ENCODE measurements at places on chromosomes 1 and 21.

- DNase-seq: no peak
These were observed 10.0 kb downstream of the ARF1 start for GRCh38 chr1:228092342-228093049.

- DNase-seq: no peak
These were observed 75.0 kb upstream of the C8B start for GRCh38 chr1:57040811-57041210.

DNA sequence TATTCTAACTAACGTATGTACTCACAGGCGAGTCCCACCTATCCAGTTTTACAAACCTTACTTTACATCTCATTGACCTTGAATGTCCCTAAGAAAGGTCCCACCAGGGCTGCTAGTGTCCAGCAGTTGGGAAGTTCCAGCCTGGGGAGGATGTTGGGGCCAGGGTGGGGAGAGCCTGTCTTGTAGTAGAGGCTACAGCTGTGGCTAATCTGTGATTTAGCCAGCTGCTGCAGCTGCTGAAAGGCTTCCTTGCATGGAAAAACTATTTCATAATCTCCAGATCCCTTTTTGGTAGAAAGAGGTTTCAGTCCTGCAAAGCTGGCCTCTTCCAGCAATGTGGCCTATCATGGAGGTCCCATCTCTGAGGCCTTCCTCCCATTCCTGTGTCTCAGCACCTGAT, 23.1 kb downstream of the TNN start:
- no peak for DNase-seq

DNA sequence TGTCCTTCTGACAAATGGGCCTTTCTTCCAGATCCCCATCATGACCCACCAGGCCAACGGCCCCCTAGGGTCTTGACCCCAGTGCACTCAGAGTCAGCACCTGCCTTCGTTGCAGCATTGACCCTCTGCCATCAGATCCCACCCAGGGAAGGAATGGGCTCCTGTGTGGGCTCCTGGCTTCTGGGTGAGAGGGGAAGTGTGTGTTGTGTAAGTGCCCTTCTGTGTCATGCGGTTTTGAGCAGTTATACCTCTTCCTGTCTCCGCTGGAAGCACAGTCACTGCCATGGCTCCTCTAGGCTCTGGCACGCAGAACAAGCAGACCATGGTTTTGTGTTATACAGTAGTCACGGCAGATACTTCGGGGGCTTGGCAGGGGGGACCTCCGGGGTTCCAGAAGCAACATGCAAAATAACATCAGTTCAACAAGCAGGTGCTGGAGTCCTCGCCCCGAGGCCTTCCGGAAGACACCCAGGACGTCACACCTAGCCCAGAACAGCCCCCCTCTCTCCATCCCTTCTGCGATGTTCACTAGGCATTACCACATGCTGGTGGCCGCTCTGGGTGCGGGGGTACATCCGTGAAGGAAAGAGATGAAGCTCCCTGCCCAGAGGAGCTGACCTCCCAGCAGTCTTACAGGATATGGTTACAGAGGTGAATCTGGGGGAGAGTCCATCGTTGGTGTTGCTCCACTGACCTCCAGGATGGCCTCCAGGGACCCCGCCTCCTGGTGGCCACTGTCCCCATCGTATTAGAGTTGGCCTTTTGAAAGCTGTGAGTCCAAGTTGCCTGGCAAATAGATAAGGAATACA, 17.4 kb upstream of the KCNAB2 start:
- DNase-seq: no peak

DNA sequence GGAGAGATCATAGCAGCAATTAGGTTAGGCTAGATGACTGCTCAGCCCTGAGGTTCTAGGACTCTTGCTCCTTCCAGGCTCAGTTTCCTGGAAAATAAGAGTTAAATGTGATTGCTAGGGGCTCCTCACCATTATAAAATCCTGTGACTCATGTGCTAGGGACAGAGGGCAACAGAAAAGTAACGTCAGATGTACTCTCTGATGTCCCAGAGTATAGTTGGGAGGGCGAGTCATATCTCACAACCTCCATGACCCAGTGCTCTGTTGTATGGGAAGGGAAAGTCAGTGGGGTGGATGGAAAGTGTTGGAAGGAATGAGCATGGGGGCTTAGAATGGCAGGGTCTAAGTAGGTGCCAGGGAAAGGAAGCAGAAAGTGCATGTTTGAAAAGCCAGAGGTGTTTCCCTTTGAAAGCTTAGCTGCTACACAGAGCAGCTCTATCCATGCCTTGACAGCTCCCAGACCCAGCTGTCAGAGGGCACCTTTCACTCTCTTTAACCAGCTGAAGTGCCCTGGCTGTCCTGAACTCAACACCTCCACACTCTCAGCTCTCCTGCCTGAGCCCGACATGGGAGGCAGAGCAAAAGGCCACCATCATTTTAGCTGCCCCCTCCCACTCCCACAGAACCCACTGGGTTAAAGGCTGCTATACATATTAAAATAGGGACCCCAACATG, 11.6 kb downstream of the GJA5 start:
- DNase-seq: no peak

- no peak for DNase-seq
These were observed 376.4 kb upstream of the LRRC7 start for GRCh38 chr1:69191335-69191734.

GRCh38 chr1:224300346-224300745, 29.6 kb downstream of the NVL start:
- DNase-seq: no peak

DNA sequence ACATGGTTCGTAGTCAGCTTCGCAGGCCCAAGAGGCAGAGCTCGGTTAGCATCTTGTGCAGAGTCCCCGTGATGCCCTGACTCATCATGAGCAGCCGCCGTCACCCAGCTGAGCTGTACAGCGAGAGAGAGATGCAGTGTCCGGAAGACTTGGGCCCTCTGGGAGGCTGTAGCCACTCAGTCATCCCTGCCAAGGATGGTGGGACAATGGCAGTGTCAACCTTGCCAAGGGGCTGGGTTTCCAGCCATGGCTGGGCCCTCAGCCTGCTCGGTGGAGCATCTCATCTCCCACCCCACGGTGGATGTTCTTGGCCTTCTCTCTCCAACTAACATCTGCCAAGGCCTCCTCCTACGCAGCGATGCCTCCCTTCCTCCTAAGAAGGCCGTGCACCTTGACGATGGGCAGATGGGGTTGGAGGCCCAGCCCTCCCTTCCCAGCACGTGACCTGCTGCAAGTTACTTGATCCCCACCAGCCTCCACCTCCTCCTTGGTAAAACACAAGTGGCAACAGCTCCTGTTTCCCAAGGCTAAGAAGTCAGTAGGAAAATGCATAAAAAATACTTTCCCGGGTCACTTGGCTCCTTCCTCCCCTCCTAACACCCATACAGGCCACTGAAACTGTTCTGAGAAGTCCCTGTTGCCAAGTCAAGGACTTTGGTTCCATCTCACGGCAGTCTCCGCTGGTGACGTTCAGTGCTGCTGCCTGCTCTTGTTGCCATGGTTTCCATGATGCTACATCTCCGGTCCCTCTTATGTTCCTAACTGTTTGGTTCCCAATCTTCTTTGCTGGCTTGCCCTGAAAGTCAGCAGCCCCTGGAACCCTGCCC, 384.7 kb upstream of the VAMP3 start:
- no peak for DNase-seq
